ENCODE measurements at places on chromosomes 4 and X.
A peak's percentile ranks its signal among the peaks of the same experiment; 100 is the strongest.

DNA sequence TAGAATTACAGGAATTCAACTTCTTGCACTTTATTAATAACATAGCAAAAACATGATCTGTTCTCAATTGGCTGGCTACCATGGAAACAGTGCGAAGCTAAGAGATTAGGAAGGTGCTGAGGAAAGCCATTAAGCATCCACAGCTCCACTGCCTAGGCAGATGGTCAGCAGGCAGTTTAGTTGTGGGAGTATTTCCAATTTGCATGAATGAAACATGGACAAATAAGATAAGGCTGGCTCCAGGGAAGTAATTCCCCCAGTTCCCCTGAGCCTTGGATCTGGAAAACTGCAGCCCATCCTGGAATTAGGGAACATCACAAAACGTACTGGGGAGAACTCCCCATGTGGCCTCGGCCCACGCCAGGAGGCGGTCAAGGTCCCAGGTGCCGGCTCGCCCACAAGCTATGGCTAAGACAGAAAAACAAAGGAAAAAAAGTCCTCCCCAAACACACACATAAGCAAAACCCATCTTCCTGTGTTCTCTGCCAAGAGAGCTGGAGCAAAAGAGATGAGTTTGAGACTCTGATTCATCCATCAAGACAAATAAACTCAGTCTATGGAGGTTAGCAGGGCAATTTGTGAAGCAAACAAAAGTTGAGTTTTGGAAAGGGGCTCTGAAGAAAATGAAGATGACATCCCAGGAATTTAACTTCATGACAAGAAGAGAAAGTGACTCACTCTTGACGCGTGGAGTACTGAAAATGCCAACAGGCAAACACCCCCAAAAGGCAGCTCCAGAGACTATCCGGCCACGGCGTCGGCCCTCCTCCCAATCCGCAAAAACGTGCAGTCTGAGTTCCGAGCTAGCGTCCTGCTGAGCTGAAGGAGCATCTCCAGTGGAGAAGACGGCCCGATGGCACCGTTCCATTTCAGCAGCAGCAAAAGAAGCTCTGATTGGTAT is 45.1 kb downstream of the IGFBP7 start:
- peak; percentile 86 for DNase-seq

DNA sequence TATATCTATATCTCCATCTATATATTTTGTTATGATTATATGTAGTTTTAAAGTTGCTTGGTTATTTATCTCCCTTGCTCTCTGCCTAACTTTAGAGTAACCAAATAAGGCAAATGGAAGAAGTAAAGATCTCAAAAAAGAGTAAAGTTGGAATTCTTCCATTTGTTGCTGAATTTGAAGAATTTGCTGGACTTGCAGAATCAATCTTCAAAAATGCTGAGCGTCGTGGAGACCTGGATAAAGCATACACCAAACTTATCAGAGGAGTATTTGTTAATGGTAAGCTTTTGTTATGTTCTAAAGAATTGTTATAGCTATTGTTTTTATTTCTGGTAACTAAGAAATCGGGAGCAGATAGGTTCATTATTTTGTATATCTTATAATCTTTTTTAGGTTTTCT is 43.2 kb downstream of the EXOC1 start:
- no peak for DNase-seq

GRCh38 chr4:174517502-174518445 is 4.5 kb downstream of the HPGD start:
- DNase-seq: no peak

GRCh38 chr4:74083546-74083945 is 15.4 kb downstream of the CXCL2 start:
- no peak for DNase-seq

DNA sequence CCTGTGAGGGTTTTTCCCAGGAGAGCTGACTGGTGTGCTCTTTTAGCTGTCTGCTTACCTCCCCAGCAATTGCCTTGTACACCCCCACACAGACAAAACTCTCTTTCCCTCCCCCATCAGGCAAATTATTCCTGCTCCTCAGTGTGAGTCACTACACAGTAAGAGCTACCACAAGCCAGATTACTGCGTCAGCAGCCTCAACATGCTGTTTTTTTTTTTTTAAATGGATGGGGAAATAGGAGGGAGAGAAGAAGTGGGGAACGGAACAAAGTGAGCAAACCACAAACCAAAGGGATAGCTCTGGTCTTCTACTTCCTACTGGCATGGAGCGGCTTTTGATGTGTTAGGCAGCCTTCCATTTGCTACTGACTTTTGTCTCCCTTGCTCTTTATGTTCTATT is 107.5 kb upstream of the ACSL4 start:
- DNase-seq: peak; percentile 94

- DNase-seq: no peak
These were observed 11.2 kb downstream of the CHST7 start for GRCh38 chrX:46584736-46585135.

DNA sequence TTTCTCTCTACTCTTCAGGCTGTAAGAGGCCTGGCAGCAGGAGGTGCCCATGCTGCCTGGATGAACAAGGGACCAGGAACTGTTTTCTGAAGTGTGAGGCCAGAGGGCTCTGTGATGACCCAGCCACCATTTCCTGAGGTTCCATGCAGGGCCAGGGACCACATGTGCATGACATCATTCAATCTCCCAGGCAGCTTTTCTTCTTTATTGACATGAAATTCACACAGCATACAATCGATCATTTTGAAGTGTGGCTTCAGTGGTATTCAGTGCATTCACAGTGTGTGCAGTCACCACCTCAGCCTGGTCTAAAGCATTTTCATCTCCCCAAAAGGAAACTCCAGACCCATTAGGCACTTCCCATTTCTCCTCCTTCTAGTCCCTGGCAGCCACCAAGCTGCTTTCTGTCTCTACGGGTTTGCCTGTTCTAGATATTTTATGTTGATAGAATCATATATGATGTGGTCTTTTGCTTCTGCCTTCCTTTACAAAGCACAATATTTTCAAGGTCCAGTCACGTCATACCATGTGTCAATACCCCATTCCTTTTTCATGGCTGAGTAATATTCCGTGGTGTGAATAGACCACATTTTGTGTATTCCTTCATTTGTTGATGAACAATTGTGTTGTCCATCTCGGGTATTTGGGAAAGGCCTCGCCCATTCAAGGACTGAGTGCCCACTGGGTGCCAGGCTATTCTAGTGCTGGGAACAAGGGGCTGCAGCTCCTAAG is 93.1 kb downstream of the PSAPL1 start:
- peak; percentile 58 for DNase-seq

GRCh38 chr4:79250887-79251286 is 75.0 kb downstream of the NAA11 start:
- no peak for DNase-seq

GRCh38 chrX:77412631-77413030 is 34.6 kb upstream of the FGF16 start:
- DNase-seq: no peak

GRCh38 chrX:78527818-78528217 is 131.3 kb downstream of the RTL3 start:
- DNase-seq: no peak

- no peak for DNase-seq
These were observed 69.4 kb downstream of the CCKAR start for GRCh38 chr4:26420913-26421312.

DNA sequence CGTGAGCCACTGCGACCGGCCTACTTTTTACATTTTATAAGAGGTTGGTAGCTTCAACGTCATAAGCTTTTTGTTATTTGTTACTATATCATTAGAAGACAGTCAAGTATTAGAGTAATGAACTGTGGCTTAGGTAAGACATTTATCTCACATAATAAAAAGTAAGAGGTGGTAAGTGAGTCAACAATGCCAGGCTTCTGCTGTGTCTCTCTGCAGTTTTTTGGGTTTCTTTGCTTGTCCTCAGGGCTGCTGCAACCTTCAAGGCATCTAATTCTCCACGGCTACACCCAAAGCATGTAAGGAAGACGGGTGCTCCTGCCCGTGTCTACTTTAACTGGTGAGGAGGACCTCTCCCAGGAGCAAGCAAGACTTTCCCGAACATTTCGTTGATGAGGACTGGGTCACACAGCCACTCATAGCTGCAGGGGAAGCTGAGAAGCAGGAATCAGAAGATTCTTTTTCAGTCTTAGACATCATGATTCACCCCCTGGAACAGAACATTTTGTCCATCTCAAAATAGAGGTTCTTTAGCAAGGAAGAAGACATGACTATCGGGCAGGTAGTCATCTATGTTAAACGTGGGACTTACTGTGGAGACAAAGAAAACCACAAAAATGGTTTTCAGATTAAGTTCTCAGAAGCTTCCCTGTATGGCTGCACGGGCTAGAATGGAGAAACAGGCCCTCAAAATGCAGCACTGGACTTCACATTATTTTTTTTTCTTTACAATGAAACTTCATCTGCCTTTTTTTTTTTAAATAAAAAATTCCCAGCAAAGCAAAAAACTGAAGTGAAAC is 13.0 kb upstream of the RHOH start:
- DNase-seq: peak; percentile 11

- DNase-seq: no peak
These were observed 13.7 kb upstream of the AREG start for GRCh38 chr4:74431113-74431826.

GRCh38 chr4:24794916-24795665 is at the start of gene SOD3:
Gene SOD3 (plus strand): TSS chr4:24795573. CDS start chr4:24799522, 3,949 bp downstream.
- DNase-seq: peak; percentile 81

DNA sequence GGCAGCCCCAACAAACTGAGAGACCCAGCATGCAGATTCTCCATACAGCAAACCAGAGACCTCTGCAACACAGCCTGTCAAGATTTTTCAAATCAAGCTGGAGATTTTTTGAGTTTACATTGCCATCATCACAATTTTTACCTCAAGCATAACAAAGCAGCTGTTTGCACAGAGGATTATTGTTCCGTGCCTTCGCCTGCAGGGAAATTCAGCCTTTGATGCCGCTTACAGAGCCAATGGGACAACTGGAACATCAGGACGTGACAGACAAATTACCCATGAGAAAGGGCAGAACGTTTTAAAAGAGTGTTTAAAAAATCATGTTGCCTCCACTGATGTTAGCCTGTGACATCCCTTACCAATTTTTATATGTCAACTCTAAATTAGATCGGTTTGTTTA is 363.7 kb downstream of the FBXW7 start:
- no peak for DNase-seq

DNA sequence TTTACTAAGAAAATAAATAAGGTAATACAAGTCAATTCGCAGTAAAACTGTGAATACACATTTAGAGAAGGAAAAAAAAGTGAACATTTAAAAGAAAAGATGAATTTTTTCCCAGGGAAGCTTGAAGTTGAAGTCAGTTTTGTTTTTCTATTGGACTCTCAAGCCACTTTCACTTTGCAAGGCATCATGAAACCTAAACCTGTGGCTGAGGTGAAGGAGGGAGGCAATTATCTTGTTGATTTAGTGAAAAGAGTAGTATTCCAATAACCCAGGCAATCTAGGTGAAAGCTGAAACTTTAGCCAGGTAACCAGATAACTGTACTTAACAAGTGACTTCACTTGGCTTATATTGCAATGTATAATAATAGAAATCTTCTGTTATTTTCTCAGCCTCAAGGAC is 138.6 kb downstream of the HDX start:
- DNase-seq: no peak

DNA sequence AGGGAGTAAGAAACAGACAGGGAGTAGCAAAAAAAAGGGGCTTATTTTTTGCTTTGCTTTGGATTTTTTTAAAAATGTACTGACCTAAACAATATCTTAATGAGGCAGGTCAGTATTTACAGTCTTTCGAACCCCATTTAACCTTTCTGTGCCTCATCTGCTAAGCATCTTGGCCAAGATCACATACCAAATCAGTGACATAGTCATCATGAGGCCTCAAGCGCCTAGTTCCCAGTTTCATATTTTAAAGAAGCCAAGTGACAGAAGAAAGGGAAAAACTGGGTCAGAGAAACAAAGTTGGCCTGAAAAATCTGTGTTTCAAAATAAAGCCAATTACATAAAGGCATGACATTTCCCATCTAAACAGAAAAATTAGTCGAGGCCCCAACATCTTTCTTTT is 94.6 kb upstream of the WDR44 start:
- peak; percentile 1 for DNase-seq

- DNase-seq: peak; percentile 49
These were observed 25.9 kb downstream of the ENPEP start for GRCh38 chr4:110501826-110502225.
